ENCODE measurements at places on chromosomes 1 and 21.

DNA sequence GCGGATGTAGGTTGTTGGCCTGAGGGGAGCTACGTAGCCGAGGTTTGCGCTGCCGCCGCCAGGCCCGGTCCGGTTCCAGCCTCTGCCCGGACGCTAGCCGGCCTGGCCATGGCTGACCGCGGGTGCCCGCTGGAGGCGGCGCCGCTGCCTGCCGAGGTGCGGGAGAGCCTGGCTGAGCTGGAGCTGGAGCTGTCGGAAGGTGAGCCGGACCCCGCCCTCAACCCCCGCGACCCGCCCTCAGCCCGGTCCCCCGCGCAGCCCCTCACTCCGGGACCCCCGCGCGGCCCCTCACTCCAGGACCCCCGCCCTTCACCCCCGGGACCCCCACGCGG is 299 bp downstream of the DIP2A start:
- no peak for DNase-seq

- no peak for DNase-seq
Observed at GRCh38 chr1:15106608-15107007, 46.9 kb upstream of the TMEM51 start.

- DNase-seq = no peak
Observed at GRCh38 chr1:207103892-207104373, at the start of gene C4BPA. TSS of gene C4BPA (plus strand) at chr1:207104233. CDS start at chr1:207113026, 8,793 bp downstream.

DNA sequence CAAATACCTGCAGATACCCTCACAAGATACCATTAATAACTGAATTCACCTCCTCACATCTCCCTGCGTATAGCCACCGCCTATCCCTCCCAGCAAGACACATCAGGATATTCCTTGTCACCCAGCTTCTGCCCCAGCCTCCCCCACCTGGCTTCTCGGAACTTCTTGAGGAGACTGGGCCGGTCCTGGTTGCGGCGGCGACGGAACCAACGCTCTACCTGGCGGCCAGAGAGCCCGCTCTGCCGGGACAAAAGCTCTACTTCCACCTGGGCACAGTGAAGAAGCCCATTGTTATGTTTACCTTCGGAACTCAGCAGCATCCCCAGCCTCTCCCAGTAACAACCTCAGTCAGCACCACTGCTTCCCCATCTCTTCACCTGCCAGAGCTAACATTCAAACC is 6.7 kb downstream of the CERS2 start:
- no peak for DNase-seq

- no peak for DNase-seq
Observed at GRCh38 chr1:93758842-93759515, 77.3 kb upstream of the BCAR3 start.

DNA sequence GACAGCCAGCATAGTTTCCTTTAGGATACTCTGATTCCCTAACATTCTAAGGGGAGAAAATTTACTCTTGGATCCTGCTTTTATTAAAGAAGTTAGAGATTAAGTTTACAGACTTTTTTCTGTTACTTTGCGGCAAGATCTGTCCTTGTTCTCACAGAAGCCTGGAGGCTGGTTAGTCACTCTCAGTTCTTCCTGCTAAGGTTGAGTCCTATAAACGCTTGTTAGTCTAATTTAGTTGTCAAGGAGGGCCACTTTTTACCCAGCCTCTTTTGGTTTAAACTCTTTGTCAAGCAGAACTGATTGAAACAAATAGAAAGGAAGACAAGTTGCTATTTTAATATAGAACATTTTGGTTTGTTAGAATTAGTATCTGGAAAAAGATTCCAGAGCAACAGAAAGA is 89.7 kb downstream of the C21orf91 start:
- DNase-seq = no peak

DNA sequence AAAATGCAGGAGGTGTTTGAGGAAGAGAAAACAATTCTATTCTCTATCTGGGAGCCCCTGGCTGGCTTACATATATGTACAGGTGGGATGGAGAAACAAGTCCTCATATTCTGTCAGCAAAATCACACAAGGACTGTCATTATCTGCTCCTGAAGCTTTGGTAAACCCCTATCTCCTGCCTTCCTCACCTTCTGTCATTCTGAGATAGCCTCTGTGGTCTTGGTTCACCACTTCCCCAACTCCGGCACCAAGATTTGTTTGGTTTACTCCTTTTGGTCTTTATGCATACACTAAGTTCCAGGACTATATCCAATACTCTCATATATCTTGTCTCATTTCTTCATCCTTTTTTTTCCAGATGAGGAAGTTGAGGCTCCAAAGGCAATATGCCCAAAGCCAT is 551.1 kb downstream of the PLPP3 start:
- DNase-seq = no peak

DNA sequence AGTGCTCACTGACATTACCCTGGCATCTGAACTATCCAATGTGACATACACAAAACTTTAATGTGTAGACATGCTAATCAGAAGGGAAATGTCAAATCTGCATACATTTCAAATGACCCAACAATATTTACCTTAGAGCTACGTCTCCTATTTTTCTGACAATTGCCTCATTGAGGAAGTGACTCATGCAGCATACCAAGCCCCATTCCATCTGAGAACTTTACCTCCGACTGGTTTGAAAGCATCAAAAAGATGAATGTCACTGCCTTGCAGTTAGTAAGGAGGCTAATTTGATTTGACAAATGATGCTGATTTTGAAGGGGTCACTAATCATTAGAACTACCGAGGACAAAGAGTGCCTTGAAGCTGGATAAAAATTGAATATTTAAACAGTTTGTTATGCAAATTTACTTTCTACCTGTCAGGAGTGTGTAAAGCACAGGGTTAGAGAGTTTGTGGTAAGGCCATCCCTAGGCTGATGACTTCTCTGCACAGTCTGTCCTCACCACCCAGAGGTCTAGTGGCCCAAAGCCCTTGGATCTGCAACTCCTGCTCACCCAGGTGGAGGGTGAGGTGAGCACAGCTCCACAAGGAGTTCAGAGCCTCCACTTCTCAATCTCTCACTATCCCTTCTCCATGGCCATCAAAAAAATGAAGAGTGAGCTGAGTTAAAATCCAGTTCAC is 500.3 kb upstream of the C1orf87 start:
- DNase-seq = no peak

DNA sequence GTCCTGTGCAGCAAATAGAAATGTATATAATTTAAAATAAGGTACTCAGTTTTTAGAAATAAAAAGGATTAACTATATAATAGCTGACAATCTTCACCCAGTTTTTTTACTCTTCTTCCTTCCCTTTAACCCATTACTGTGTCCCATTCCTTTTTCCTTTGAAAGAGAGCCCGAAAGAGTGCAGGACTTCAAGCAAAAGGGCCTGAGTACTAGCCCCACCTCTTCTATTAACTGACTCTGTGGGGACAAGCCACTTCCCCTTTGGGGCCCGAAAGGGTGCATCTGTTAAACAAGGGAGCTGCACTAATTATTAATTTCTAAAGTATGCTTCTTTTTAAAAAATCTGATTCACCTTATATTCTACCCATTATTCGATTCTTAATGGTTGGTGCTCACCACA is 3.3 kb downstream of the USP24 start:
- no peak for DNase-seq

DNA sequence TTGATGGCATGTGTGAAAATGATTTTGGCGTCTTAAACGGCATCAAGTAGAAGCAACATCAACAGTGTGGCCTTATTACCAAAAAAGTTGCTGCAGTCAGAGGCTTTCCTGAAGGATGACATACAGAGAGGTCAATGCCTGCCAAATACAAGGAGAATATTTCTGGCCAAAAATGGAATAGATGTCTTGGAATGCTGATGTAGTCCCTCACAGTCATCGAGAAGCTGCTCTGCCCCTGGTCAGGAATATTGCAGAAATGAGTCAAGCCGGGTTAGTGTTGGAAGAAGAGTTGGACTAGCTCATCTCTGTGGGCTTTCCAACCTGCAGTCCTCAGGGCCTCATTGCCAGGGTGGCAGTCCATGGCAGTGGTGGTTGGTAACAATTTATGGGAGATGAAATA is 42.1 kb downstream of the NOS1AP start:
- no peak for DNase-seq

GRCh38 chr1:2789164-2789985 is 12.1 kb downstream of the TTC34 start:
- no peak for DNase-seq
